ENCODE measurements at places on chromosomes 11 and 22.

- no peak for DNase-seq
These were observed 13.3 kb downstream of the IL17REL start for GRCh38 chr22:49999063-49999945.

- no peak for DNase-seq
These were observed 1058.9 kb upstream of the CCDC90B start for GRCh38 chr11:84345027-84345426.

GRCh38 chr22:50317178-50317577 is 9.6 kb downstream of the DENND6B start:
- DNase-seq = no peak

GRCh38 chr11:121451986-121452608 is at the start of gene SORL1:
Gene SORL1, plus strand, starts transcription at chr11:121452314. Its CDS starts 18 bp downstream, at chr11:121452332.
- no peak for DNase-seq
